ENCODE measurements at places on chromosomes 3 and 15.
A peak's percentile ranks its signal among the peaks of the same experiment; 100 is the strongest.

DNA sequence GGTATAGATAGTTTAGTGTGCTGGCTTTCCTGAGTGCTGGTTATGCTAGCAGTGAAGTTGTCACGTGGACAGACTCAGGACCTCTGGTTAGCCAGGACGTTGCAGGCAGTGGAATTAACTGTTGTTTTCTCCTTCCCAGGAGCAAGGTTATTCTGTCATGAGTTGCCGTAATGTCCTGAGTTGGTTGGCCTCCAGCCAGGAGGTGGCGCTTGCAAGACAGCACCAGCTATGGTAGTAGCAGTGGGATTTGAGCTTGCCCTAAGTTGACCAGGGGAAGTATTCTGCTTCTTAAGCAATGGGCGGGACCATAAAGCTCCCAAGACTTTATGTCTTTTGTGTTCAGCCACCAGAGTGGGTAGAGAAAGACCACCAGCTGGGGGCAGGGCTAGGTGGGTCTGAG is 240.7 kb upstream of the DNAJC19 start:
- H3K4me3 ChIP-seq, result no peak overlapping the region
- DNase-seq, result no peak
- no peaks in the 10 kb centered on the region for H3K4me1 ChIP-seq

DNA sequence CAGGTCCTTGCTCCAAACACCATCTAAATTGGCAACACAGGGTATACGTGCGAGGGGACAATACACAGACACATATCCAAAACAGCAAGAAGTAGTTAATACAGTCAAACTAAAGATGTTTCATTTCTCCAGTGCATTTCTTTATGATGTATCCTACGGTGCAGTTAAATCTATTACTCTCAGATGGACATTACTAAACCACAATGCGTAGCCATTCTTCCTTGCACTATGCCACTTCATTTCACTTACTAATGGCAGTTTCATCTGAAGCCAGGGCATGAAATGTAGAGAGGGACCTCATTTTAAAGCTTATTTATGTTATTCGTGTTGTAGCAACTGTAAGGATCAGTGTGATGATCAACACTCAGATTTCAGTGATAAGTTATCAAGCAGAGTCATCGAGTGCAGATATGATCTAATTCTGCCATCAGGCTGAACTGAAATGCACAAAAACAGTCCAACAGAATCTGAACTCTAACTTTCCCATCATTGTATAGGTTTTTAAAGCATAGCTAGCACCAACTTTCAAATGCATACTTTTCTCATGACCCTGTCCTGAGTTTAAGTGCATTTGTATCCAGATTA is 14.5 kb downstream of the TNIK start:
- DNase-seq, result no peak
- no peak overlapping the region for H3K4me3 ChIP-seq
- no peaks in the 10 kb centered on the region for H3K36me3 ChIP-seq
- H3K4me1 ChIP-seq, result no peaks in the 10 kb centered on the region
- no peaks in the 10 kb centered on the region for H3K27me3 ChIP-seq

- no peaks in the 10 kb centered on the region for H3K36me3 ChIP-seq
- no peaks in the 10 kb centered on the region for H3K4me1 ChIP-seq
- H3K27me3 ChIP-seq, result no peaks in the 10 kb centered on the region
- DNase-seq, result no peak
- no peak overlapping the region for H3K27ac ChIP-seq
- no peak overlapping the region for H3K4me3 ChIP-seq
These were observed 82.0 kb upstream of the PDZRN3 start for GRCh38 chr3:73706771-73707170.

DNA sequence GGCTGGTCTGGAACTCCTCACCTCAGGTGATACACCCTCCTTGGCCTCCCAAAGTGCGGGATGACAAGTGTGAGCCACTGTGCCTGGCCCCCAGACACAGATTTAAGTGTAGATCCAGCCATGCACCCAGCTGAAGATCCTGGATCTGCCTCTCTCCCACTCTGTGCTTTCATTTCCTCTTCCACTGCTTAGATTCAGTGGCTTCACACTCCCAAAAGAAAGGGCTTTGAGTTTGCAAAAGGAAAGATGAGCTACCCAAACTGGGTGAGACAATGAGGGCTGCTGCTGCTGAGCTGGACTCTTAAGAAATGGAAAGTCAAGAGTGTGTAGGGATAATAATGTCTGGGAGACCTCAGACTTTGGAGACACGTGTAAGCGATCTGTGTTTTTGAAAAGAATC is 45.5 kb downstream of the ISG20 start:
- H3K27me3 ChIP-seq, result no peaks in the 10 kb centered on the region
- H3K36me3 ChIP-seq, result no peaks in the 10 kb centered on the region
- no peak overlapping the region for H3K27ac ChIP-seq
- DNase-seq, result peak; percentile 55
